ENCODE measurements at places on chromosomes 16 and 17. TPM values are rescaled to one million over a fixed set of nuclear protein-coding genes. Genes with fewer than 3 reads are reported as not detected.

Gene CCL17
- total RNA-seq = not detected

Gene ARL17A
- total RNA-seq = 11.0 TPM

Gene B4GALNT2
- 0.07 TPM for total RNA-seq

Gene RAMP2
- total RNA-seq = 6.1 TPM

Gene GRAPL
- not detected for total RNA-seq

Gene TP53TG3D
- not detected for total RNA-seq

Gene OR2C1
- not detected for total RNA-seq

Gene HS3ST3B1
- 8.7 TPM for total RNA-seq

Gene SPG7
- 96.1 TPM for total RNA-seq

Gene STH
- not detected for total RNA-seq

- H3K27ac ChIP-seq = no peak overlapping the region
- no peak for DNase-seq
- no peaks in the 10 kb centered on the region for H3K27me3 ChIP-seq
- peaks cover 14% of the 10 kb centered on the region for H3K4me1 ChIP-seq
- H3K4me3 ChIP-seq = no peak overlapping the region
Measured at GRCh38 chr17:63837962-63838600, 4.4 kb downstream of the SMARCD2 start.

GRCh38 chr17:63071797-63072196 lies 105.8 kb downstream of the TANC2 start:
- no peaks in the 10 kb centered on the region for H3K27me3 ChIP-seq
- H3K4me1 ChIP-seq = no peaks in the 10 kb centered on the region
- no peaks in the 10 kb centered on the region for H3K36me3 ChIP-seq
- no peak overlapping the region for H3K4me3 ChIP-seq
- no peak overlapping the region for H3K27ac ChIP-seq

GRCh38 chr16:27169511-27170071 lies 33.7 kb upstream of the KDM8 start:
- no peaks in the 10 kb centered on the region for H3K27me3 ChIP-seq
- H3K4me3 ChIP-seq = no peak overlapping the region
- H3K36me3 ChIP-seq = no peaks in the 10 kb centered on the region
- no peaks in the 10 kb centered on the region for H3K4me1 ChIP-seq
- DNase-seq = peak; percentile 99

GRCh38 chr16:82192665-82193064 lies 22.6 kb upstream of the MPHOSPH6 start:
- H3K4me1 ChIP-seq = peaks cover 8% of the 10 kb centered on the region
- H3K4me3 ChIP-seq = no peak overlapping the region
- H3K36me3 ChIP-seq = no peaks in the 10 kb centered on the region
- no peak overlapping the region for H3K27ac ChIP-seq
- DNase-seq = peak; percentile 22
- peaks cover 3% of the 10 kb centered on the region for H3K27me3 ChIP-seq

GRCh38 chr17:77796176-77796860 lies 162.2 kb upstream of the TNRC6C start:
- H3K27me3 ChIP-seq = peaks cover 23% of the 10 kb centered on the region
- no peaks in the 10 kb centered on the region for H3K36me3 ChIP-seq
- H3K27ac ChIP-seq = no peak overlapping the region
- DNase-seq = peak; percentile 48
- H3K4me3 ChIP-seq = no peak overlapping the region

- peak; percentile 29 for DNase-seq
- H3K36me3 ChIP-seq = no peaks in the 10 kb centered on the region
- H3K27ac ChIP-seq = peak overlapping the region; percentile 89
- peaks cover 9% of the 10 kb centered on the region for H3K4me1 ChIP-seq
- no peaks in the 10 kb centered on the region for H3K27me3 ChIP-seq
Measured at GRCh38 chr17:8223356-8224126, 13.2 kb upstream of the AURKB start.

GRCh38 chr17:47276868-47277267 lies 23.2 kb downstream of the ITGB3 start:
- peak overlapping the region; percentile 71 for H3K27ac ChIP-seq
- peak; percentile 73 for DNase-seq
- peaks cover 55% of the 10 kb centered on the region for H3K4me1 ChIP-seq
- no peak overlapping the region for H3K4me3 ChIP-seq

DNA sequence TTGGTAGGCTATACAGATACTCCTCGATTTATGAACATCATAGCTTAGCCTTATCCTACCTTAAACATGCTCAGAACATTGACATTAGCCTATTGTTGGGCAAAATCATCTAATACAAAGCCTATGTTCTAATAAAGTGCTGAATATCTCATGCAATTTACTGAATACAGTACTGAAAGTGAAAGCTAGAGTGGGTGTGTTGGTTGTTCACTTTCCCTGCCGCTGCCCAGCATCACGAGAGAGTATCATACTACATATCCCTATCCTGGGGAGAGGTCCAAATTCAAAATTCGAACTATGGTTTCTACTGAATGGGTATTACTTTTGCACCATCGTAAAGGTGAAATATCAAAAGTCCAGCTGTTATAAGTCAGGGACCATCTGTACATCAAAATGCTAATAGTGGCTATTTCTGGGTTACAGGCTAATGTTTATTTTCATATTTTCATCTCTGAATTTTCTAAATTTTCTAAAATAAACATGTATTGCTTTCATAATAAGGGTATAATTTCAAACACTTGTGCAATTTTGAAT lies 54.5 kb downstream of the NACA2 start:
- no peak overlapping the region for H3K4me3 ChIP-seq
- no peak overlapping the region for H3K27ac ChIP-seq
- no peak for DNase-seq
- no peaks in the 10 kb centered on the region for H3K27me3 ChIP-seq
- H3K4me1 ChIP-seq = no peaks in the 10 kb centered on the region

GRCh38 chr17:76667786-76668453 lies 24.4 kb upstream of the ST6GALNAC1 start:
- no peak for DNase-seq
- no peak overlapping the region for H3K27ac ChIP-seq
- H3K4me3 ChIP-seq = no peak overlapping the region
- H3K27me3 ChIP-seq = peaks cover 5% of the 10 kb centered on the region
- no peaks in the 10 kb centered on the region for H3K36me3 ChIP-seq
- H3K4me1 ChIP-seq = peaks cover 10% of the 10 kb centered on the region

GRCh38 chr17:3954976-3955672 lies 9.1 kb downstream of the ATP2A3 start:
- no peaks in the 10 kb centered on the region for H3K27me3 ChIP-seq
- no peaks in the 10 kb centered on the region for H3K36me3 ChIP-seq
- no peak for DNase-seq
- H3K4me3 ChIP-seq = no peak overlapping the region
- no peak overlapping the region for H3K27ac ChIP-seq
- H3K4me1 ChIP-seq = peaks cover 8% of the 10 kb centered on the region

- H3K36me3 ChIP-seq = no peaks in the 10 kb centered on the region
- DNase-seq = no peak
- no peaks in the 10 kb centered on the region for H3K27me3 ChIP-seq
- peaks cover 49% of the 10 kb centered on the region for H3K4me1 ChIP-seq
- no peak overlapping the region for H3K27ac ChIP-seq
- H3K4me3 ChIP-seq = no peak overlapping the region
Measured at GRCh38 chr17:17941015-17941414, 31.2 kb downstream of the TOM1L2 start.

GRCh38 chr17:28001149-28001548 lies 41.3 kb upstream of the NLK start:
- H3K4me1 ChIP-seq = no peaks in the 10 kb centered on the region
- peaks cover 3% of the 10 kb centered on the region for H3K27me3 ChIP-seq
- no peak overlapping the region for H3K4me3 ChIP-seq
- H3K36me3 ChIP-seq = no peaks in the 10 kb centered on the region
- no peak for DNase-seq

DNA sequence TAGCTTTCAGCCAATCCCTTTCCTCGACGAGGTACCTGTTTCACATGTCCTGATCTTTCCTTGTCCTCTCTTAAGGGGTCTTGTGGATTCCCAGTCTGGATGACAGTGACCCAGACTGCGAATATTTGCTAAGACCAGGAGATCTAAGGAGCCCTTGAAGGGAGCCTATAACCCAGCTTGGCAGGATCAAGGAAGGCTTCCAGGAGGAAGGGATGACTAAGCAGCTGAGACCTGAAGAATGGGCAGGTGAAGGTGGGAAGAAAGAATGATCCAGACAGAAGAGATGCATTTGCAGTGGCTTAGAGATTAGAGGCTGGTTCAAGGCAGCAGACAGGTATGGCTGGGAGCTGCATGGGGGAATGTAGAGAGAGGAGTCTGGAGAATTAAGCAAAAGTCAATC lies 1.9 kb upstream of the PDK2 start:
- H3K4me3 ChIP-seq = no peak overlapping the region
- H3K4me1 ChIP-seq = peaks cover 15% of the 10 kb centered on the region
- no peak for DNase-seq
- no peaks in the 10 kb centered on the region for H3K27me3 ChIP-seq
- H3K27ac ChIP-seq = no peak overlapping the region

Measured in astrocyte (in vitro differentiated cells and primary cell).